ENCODE measurements at places on chromosomes 3 and 15.

- DNase-seq = no peak
Observed at GRCh38 chr3:100537646-100538338, 45.4 kb downstream of the TMEM45A start.

- no peak for DNase-seq
Observed at GRCh38 chr3:193908181-193908744, 227.7 kb upstream of the HES1 start.

DNA sequence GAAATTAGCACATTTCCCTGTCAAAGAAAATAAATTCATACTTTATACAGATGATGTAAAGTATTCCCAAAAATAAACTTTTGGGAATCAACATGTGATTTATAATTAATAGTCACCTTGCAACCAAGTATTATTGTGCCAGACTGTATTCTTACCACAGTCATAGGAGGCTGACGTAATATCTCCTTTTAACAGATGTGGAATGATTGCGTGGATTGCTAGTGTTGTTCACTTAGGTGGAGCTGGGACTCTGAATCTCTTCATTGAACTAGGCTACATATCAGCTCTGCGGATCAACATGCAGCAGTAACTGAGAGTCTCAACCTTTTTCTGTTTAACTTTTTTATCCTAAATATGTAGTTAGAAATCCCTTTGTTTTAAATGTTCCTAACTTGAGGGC lies 37.2 kb downstream of the PXK start:
- DNase-seq = no peak

GRCh38 chr15:47846876-47847275 lies 129.6 kb downstream of the SEMA6D start:
- no peak for DNase-seq

DNA sequence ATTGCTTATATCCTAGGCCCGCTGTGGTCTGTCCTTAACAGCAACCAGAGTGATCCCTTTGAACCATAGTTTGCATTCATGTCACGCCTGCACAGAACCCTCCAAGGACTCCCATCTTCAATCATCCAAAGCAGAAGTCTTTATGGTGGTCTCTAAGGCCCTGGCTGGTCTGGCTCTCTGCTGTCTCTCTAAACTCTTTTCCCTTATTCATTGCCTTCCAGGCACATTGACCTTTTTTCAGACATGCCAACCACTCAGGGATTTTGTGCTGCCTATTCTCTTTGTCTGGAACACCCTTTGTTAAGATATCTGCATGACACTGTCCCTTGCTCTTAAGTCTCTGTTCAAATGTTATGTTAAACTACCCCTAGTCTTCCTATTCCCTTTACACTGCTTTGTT lies 21.9 kb upstream of the ZBTB47 start:
- DNase-seq = no peak

GRCh38 chr3:151226088-151226563 lies 23.1 kb upstream of the GPR171 start:
- no peak for DNase-seq

- DNase-seq = no peak
Observed at GRCh38 chr3:15382405-15382923, 44.9 kb downstream of the METTL6 start.

- no peak for DNase-seq
Observed at GRCh38 chr3:195040773-195041520, 230.0 kb downstream of the XXYLT1 start.

GRCh38 chr3:171262431-171262830 lies 197.8 kb downstream of the TNIK start:
- DNase-seq = no peak

GRCh38 chr15:49115062-49115461 lies 40.3 kb downstream of the COPS2 start:
- no peak for DNase-seq

DNA sequence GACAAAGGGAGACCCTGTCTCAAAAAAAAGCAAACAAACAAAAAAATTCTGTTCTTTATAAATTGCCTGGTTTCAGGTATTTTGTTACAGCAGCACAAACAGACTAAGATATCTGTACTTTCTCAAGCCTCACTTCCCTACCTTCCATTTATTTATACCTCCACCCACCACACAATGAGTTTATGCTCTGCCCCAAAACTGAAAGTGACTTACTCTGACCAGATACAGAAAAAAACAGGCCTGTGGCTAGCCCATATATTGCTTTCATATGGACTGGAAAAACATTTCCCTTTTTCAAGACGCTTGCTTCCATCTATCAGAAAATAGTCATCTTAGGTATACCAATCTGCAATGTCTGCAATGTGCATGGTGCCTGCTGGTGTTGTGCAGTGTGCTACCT lies 8.7 kb upstream of the GPD1L start:
- DNase-seq = no peak

GRCh38 chr3:632571-633170 lies 436.1 kb downstream of the CHL1 start:
- DNase-seq = peak; percentile 19

GRCh38 chr3:152853196-152853595 lies 18.3 kb downstream of the P2RY1 start:
- no peak for DNase-seq

- no peak for DNase-seq
Observed at GRCh38 chr3:5731100-5731499, 543.6 kb downstream of the EDEM1 start.

DNA sequence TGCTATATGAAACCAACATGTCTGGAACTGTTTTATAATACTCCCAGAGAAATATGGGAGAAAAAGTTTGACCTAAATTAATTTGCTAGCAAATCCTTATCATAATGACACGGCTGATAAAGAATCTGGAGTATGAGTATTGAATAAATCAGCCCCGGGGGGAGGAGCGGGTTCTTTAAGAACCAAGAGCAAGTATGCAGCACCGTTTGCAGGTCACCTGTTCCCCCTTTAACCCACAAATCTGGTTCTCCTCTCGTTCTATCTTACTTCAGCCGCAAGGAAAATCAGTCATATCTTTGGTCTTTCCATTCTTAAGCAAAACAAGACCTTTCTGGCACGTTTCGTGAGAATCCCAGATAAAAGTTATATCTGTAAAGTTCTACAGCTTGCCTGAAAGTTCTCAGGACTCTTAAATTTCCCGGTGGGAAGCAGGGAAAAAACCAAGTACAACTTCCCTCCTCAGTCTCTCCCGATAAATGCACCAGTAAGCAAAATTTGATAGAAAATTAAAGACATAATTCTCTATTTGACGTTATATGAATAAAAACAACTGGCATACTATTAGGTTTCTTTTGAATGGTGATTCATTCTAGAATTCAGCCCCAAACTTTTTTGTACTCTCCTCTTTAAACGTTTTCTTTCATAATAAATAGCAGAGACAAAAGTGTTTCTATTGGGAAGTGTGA lies 348.6 kb downstream of the ZBBX start:
- DNase-seq = no peak

DNA sequence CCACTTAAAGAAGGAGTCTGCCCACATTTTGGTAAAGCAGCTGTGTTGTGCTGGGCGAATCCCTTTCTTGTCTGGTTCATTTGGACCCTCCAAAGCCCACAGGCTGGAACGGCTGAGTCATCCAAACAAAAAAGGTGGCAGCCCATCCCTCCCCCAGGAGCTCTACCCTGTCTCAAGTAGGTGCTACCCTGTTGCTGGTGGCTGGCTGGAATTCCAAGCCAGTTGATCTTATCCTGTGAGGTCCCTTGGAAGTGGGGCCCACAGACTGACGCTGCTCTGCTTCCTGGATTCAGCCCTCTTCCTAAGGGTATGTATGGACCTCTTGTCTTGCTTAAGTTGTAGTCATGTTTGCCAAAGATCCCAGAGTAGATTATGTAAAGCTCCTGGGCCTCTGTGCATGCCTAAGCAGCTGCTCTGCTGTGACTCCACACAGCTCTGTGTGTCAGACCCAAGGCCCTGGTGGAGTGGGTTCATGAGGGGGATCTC lies 44.5 kb downstream of the CCR1 start:
- no peak for DNase-seq

- DNase-seq = no peak
Observed at GRCh38 chr15:62564886-62565633, 400.0 kb upstream of the C2CD4B start.

DNA sequence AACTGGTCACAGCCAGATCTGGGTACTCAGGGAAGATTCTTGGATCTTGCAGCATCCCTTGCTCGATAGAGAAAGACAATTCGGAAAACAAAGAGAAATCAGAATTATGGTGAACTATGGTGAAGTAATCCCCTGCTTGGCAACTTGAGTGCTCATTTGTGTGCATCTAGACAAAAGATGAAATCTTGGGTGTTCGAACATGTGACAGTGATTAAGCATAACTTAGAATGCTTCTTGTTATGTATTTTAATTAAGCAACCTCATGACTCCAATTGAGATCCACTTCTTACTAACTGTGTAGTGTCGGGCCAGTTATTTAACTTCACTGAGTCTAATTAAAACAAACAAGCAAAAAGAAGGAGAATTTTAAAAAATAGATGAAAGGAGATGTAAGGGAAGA lies 56.5 kb downstream of the ZNF385D start:
- DNase-seq = no peak

DNA sequence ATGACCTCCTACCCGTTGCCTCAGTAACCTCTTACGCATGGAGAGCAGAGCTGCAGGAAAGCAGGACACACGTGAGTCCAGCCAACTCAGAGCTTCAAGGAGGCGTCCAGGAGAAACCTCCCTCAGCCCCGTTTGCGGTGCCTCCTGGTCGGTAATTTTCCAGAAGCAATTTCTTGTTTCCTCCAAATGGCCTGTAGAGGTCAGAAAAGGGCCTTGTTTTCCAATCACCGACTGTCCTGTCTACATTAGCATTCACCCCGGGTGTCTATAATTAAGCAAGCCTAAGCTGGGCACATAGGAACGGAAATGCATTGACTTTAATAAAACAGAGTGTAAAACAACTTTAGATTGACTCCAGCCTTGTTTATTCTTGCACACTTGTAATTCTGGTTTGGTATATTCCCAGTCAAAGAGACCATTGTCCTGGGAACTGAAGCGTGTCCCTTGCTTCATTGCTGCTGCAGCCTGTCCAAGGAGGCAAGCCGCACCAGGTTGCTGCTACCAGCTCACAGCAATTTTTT lies 836.2 kb downstream of the AGBL1 start:
- no peak for DNase-seq

DNA sequence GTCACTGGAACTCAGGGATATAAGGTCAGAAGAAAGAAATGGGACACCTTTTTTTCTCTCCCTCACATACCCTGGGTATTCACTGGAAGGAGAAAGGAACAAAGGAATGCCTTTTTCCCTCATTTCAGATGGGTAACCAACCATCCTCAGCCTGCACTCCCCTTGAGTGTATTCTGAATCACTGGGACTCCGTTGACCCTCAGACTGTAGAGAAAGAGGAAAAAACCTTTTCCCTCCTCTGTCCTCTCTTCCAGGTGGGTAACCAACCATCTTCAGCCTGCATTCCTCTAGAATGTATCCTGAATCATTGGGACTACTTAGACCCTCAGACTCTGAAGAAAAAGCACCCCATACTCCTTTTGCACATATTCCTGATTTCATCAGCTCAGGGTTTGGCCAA lies 11.4 kb downstream of the PRR20G start:
- DNase-seq = no peak

DNA sequence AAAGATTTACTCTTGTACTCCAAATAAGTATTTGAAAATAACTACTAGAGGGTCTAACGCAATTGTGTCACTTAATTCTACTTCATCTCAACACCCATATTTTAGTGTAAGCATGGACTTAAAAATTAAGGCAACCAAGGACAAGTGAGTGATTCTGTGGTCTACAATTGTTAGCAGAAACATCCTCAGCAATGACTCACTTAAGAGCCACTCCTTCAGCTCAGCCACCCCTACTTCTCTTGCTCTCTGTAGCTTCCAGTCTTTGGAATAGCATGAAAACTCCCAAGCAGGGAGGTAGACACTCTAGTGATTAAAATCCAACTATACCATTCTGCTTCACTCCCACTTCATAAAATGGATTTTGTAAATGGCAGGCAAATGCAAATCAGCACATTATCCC lies 116.0 kb upstream of the LRRN1 start:
- no peak for DNase-seq

DNA sequence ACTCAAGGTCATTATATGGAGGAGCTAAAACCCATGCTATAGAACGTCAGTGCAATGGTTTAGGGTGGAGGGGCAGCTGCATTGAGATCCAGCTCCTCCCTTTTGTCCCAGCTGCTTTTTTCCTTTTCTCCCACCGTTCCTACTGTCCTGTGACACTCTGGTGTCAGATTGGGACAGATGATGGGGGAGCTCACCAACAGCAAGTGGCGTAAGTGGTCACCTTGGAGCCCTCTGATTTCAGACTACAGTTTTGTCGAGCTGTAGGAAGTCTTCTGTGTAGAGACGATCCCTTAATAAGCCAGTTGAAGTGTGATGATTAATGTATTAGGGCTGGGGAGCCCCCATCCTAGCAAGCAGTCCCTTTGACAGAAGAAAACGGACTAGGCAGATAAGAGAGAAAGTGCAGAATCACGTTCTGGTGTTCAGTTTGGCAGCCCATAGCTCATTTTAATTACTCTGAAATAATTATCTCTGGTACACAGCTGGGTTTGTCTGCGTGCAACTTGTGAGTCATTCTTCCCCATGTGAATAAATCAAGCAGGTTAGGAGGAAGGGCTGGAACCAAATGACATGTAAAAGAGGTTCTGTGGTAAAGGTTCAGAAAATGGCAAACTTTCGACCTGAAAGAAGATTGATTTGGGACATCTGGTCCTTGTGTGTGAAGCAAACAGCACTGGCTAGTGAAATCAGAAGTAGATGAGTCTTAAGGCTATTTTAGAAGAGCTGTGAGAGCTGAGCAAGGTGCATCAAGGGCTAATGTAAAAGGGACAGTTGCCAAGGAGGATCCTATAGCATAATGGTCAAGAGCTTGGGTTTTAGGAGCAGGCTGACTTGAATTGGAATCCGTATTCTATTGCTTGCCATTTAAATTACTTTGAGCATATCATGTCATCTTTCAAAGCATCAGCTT lies 241.4 kb downstream of the EDEM1 start:
- peak; percentile 19 for DNase-seq

- no peak for DNase-seq
Observed at GRCh38 chr3:68057637-68058320, 403.4 kb upstream of the SUCLG2 start.

GRCh38 chr15:48631176-48631770 lies 14.2 kb downstream of the FBN1 start:
- no peak for DNase-seq
